ENCODE measurements at places on chromosomes 1 and 21. TPM values are rescaled to one million over a fixed set of nuclear protein-coding genes. Genes with fewer than 3 reads are reported as not detected.

SLC25A34 gene
- total RNA-seq: 1.6 TPM

GRCh38 chr21:43794311-43794710 is 4.9 kb downstream of the RRP1 start:
- peaks cover 15% of the 10 kb centered on the region for H3K4me1 ChIP-seq
- H3K27me3 ChIP-seq: no peaks in the 10 kb centered on the region
- peaks cover 19% of the 10 kb centered on the region for H3K36me3 ChIP-seq
- H3K27ac ChIP-seq: no peak overlapping the region

GRCh38 chr1:46464915-46465314 is 24.7 kb upstream of the DMBX1 start:
- peaks cover 12% of the 10 kb centered on the region for H3K4me1 ChIP-seq
- DNase-seq: no peak
- H3K36me3 ChIP-seq: no peaks in the 10 kb centered on the region
- H3K4me3 ChIP-seq: no peak overlapping the region
- H3K27me3 ChIP-seq: peaks cover 55% of the 10 kb centered on the region

DNA sequence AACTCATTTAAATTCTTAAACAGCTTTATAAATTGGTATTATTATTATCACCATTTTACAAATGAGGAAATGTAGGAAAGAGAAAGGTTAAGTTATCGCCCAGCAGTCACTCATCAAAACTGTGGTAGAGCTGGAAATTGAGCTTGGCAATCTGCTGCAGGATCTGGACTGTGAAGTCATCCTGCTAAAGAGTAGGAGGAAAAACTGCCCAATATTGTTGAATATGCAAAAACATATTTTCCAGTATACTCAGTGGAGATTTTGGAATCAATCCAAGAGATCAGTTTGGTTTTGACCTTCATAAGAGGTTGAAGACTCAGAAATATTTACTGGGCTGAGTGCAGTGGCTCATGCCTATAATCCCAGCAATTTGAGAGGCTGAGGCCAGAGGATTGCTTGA is 16.9 kb upstream of the RC3H1 start:
- H3K36me3 ChIP-seq: no peaks in the 10 kb centered on the region
- H3K4me1 ChIP-seq: no peaks in the 10 kb centered on the region
- no peak overlapping the region for H3K27ac ChIP-seq
- peaks cover 5% of the 10 kb centered on the region for H3K27me3 ChIP-seq

- H3K27me3 ChIP-seq: peaks cover 39% of the 10 kb centered on the region
- H3K4me3 ChIP-seq: no peak overlapping the region
- no peak overlapping the region for H3K27ac ChIP-seq
- H3K4me1 ChIP-seq: peaks cover 5% of the 10 kb centered on the region
Observed at GRCh38 chr1:26957306-26957705, 3.0 kb downstream of the KDF1 start.

DNA sequence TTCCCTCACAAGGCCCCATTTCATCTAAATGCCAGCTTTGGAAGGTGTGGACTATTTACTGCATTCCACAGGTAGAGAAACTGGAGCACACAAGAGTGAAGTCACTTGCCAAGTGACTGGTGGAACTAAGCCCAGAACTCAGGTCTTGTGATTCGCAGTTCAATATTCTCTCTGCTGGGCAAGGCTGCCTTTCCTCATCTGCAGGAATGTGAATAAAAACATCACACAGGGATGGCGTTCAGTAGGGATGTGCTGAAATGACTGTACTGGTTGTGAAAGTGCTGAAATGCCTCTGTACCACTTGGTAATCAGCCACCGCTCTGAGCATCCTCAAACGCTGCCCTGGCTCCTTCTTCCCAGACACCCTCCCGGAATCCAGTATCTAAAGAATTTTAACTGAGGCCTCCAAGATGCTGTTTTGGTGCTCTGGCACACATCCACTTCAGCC is 145.6 kb downstream of the HIVEP3 start:
- H3K27ac ChIP-seq: no peak overlapping the region
- no peaks in the 10 kb centered on the region for H3K4me1 ChIP-seq
- no peak for DNase-seq
- no peak overlapping the region for H3K4me3 ChIP-seq
- peaks cover 2% of the 10 kb centered on the region for H3K36me3 ChIP-seq

INSRR gene
- total RNA-seq: 0.48 TPM

DNA sequence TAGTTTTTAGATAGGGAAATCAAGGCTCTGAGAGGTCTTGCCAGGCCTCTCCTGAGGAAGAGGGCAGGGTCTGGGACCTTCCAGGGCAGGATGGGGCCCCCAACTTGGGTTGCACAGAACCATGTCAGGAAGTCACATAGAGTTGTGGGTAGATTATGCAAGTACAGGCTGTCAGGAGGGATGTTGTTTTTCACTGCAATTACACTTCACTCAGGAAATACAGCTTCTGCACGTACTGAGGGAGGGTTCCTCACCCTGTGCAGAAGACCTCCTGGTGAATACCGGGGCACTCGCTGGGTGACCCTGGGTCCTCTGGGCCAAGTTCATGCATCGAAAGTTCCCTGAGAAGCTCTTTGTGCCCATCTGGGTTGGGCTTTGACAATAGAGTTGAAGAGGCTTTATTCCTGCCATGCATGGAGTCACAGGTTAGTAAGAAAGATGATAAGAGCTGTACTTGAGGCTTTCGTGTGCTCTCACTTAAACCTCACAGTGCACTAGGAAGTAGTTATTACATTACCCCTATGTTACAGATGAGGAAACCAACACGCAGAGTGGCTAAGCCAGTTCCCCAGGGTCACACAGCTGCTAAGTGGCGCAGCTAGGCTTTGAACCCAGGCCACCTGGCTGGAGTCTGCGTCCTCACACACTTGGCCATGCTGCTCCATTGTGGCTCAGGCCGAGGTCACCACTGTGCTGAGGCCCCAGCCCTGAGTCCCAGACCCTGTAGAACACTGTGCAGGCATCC is 16.2 kb upstream of the TNFRSF1B start:
- H3K36me3 ChIP-seq: peaks cover 13% of the 10 kb centered on the region
- peaks cover 84% of the 10 kb centered on the region for H3K4me1 ChIP-seq
- peak; percentile 69 for DNase-seq
- peak overlapping the region; percentile 99 for H3K27ac ChIP-seq
- H3K4me3 ChIP-seq: peak overlapping the region; percentile 82

- H3K4me3 ChIP-seq: no peak overlapping the region
- peaks cover 30% of the 10 kb centered on the region for H3K27me3 ChIP-seq
- no peaks in the 10 kb centered on the region for H3K4me1 ChIP-seq
- no peaks in the 10 kb centered on the region for H3K36me3 ChIP-seq
- no peak overlapping the region for H3K27ac ChIP-seq
- DNase-seq: no peak
Observed at GRCh38 chr1:159960721-159961381, 6.8 kb upstream of the SLAMF9 start.

GRCh38 chr1:3907621-3908165 is 7.6 kb upstream of the C1orf174 start:
- no peak overlapping the region for H3K4me3 ChIP-seq
- peaks cover 24% of the 10 kb centered on the region for H3K4me1 ChIP-seq
- H3K27me3 ChIP-seq: peaks cover 6% of the 10 kb centered on the region
- no peak for DNase-seq
- no peak overlapping the region for H3K27ac ChIP-seq
- no peaks in the 10 kb centered on the region for H3K36me3 ChIP-seq

MEGF6 gene
- 56.6 TPM for total RNA-seq

ADAMTS4 gene
- total RNA-seq: 3.5 TPM

DNA sequence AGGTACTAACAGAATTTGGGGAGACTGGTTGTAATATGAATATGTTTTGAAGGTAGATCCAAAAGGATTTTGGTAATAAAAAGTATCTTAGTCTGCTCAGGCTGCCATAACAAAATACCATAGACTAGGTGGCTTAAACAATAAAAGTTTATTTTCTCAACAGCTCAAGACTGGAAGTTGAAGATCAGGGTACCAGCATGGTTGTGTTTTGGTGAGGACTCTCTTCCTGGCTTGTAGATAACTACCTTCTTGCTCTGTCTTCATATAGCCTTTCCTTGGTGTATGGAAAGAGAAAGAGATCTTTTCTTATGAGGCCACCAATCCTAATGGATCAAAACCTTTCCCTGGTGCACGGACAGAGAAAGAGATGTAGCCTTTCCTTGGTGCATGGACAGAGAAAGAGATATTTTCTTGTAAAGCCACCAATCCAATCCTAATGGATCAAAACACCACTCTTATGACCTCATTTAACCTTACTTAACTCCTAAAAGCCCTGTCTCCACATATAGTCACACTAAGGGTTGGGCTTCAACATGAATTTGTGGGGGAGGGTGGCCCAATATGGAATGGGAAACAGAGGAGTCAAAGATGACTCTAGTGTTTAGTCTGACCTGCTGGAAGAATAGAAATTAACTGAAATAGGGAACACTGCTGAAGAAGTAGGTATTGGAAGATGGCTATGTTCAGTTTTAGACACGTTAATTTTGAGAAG is 5.4 kb upstream of the TSNAX start:
- no peak for DNase-seq
- H3K4me3 ChIP-seq: no peak overlapping the region
- H3K36me3 ChIP-seq: no peaks in the 10 kb centered on the region
- H3K27ac ChIP-seq: no peak overlapping the region

LRRC53 gene
- not detected for total RNA-seq

Measured in activated naive CD8-positive, alpha-beta T cell treated with anti-CD3 and anti-CD28 coated beads, Interleukin-2, amount 10 ng/mL, durations not matched to agents 7 days and 5 days (primary cell).